ENCODE measurements at places on chromosomes 6 and 20.

DNA sequence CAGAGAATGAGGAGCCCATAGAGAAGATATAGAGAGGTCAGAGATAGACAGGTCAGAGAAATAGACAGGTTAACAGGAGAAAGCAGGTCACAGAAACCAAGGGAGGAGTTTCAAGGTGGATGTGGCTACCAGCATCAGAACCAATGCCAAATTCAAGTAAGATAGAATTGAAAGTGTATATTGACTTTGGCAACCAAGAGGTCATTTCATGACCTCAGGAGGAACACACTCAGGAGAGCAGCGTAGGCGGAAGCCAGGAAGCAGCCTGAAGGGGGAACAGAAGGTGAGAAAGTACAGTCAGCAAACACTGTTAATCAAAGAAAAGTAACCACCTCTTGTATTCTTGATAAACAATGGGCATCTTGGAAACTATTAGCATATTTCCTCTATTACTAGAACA lies 33.9 kb upstream of the ALDH8A1 start:
- no peak for DNase-seq

- DNase-seq, result no peak
Measured at GRCh38 chr6:39910744-39911143, 23.5 kb downstream of the MOCS1 start.

- no peak for DNase-seq
Measured at GRCh38 chr6:14824060-14824459, 421.8 kb upstream of the JARID2 start.

DNA sequence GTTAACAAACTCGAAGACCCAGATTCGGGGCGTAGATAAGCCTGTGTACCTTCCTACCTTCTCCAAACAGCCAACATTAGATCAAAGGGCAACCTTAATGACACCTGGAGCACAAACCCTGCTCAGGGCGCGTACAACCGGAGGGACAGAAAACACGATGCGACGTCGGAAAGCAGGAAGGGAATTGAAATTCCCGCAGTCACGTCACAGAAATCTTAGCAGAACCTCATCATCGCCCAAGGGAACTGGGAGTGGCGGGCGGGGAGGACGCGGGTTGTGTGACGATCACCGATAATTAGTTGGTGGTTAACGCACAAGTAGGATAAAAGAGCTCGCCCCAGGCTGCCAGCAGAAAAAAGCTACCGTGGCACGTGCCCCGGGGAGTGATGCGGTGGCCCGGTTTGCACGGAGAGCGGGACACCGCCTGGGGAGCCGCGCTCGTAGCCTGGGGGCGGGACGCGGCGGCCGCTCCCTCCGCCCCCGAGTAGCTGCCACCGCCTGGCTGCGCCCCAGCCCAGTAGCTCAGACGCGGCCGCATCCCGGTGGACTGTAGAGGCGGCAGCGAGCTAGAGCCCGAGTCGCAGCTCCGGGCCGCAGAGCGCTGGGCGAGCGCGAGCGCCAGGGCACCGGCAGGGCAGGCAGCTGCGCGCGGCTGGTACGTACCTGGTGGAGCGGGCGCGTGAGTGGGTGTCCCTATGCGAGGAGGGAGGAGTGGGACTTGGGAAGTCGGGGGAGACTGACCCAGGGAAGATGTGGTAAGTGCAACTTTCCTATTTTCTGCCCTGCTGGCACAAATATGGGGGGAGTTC lies at the start of gene PKIB:
Gene PKIB (plus strand): TSS at position 525 of the 809 bp plus-strand sequence. CDS start 107,390 bp downstream, outside the sequence.
- peak; percentile 78 for DNase-seq

DNA sequence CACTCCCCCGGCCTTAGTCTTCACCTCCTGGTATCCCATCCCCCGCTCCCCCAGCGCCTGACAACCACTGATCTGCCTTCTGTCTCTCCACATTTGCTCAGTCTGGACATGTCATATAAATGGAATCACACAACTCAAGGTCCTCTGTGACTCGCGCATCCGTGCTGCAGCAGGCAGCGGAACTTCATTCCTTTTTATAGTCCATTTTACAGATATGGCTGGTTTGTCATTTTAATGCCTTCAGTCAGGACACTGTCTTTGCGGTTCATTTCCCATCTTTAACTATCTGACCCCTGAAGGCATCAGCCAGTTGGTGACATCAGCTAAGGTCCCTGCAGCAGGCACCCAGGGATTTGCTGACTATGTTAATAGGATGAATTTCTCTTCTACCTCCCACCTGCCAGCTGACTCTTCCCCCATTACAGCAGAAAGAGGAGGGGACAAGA lies 125.7 kb downstream of the ZMYND8 start:
- DNase-seq, result no peak

DNA sequence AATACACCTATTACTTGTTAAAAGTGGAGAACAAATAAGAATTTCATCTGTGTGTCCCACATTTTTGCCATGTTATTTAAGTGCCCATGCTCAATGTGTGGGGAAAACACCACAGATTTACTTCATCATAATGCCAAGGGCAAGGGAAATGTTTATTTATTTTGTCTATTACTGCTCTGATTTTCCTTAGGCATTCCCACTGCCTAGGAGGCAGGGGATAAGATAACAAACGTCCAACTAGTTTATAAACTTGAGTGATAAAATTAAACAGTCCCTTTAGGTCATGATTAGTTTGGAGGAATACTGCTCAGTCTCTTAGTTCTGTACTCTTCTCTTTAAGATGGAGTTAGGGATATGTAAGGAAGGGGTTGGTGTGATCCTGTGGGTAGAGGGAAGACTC lies 598.4 kb upstream of the MARCKS start:
- DNase-seq, result no peak

GRCh38 chr20:17848249-17849048 lies 120.1 kb downstream of the SNX5 start:
- DNase-seq, result no peak

- no peak for DNase-seq
Measured at GRCh38 chr20:20621195-20621594, 91.2 kb downstream of the RALGAPA2 start.

DNA sequence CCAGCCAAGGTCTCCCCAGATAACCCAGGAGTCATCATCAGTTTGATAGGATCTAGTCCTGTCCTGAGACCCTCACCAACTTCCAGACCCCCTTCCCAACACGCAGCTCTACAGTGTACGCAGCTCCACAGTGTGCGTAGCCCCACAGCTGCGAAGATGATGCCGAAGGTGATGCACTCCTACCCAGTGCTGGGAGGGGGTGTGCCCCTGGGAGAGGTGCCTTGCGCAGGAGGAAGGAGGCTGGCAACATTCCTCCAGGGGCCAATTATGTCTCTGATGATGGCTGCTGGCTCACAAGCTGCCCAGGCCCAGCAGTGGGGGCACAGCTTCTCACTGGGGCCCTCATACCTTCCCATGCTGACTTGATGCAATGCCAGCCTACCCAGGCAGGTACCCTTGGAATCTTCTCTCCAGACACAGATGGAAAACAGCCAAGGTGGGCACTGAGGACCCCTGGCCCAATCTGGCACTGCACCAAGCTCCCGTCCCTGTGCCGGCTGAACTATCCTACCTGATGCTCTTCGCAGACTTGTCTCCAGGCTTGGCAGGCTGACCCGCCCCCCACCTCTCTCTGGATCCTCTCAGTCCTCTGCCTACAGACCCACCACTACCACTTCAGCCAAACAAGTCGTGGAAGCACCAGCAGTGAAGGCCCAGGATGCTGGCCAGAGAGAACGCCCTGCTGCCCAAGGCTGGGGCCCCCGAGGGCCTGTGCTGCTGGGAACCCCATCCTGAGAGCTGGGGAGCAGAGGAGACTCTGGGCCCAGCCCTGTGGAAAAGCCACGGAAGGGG lies 1.4 kb downstream of the ZNF512B start:
- no peak for DNase-seq

DNA sequence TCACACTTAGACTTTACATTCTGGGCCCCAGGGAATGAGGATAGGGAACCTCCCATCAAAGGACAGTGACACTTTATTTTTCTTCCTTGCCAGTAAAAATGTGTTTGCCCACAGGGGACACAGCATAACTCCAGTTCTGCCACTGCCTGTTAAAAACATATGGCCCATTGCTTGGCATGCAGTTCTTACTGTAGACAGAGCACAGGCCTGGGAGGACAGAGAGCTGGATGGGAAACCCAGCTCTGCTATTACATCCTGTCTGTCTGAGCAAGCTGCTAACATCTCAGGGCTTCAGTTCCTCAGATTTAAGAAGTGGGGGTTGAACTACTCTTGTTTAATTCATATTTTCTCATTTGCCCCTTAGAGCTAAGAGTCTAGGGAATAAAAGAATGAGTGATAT lies 120.2 kb downstream of the AKAP7 start:
- DNase-seq, result no peak

DNA sequence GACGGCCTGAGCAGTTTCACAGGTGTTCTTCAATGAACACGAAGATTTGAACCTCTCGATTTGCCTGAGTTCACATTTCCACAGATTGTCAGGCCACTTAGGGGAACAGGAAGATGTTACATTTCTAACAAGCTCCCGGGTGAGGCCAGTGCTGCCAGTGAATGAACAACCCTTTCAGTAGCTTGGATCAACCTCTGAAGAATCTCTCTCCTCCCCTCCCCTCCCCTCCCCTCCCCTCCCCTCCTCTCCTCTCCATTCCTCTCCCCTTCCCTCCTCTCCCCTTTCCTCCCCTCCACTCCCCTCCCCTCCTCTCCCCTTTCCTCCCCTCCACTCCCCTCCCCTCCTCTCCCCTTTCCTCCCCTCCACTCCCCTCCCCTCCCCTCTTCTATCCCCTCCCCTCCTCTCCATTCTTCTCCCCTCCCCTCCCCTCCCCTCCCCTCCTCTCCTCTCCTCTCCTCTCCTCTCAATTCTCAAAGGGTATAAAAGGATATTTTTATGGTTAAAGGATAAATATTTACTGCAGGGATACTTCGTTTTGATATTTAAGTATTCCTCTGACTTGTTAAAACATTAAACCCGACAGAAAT lies 114.1 kb upstream of the INSM1 start:
- DNase-seq, result no peak

- no peak for DNase-seq
Measured at GRCh38 chr6:69138893-69139494, 503.9 kb downstream of the ADGRB3 start.

DNA sequence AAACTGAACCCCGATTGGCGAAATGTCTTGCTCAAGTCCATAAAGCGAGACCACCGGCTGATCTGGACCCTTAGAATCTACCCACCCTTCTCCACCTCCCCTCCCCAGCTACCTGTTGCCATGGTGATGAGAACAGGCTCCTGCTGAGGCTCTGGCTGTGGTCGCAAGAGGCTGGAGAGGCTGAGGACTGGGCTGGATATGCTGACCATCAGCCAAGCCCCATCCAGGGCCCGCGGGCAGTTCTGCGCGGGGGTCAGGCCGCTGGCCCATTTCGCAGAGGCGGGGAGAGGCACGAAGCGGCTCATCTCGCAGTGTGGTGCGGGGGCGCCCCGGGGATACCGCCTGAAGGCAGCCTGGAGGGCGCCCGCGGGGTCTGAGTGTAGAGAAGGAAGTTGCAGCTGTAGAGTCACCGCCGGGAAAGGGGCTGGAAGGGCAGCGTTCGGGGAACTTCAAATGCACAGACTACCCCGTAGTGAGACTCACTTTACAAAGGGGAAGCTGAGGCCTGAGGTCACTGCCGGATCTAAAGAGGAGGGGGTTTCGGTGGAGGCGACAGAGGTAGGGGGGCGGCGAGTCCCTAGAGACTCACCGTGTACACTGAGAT lies 671 bp downstream of the TAPBP start:
- DNase-seq, result peak; percentile 67

DNA sequence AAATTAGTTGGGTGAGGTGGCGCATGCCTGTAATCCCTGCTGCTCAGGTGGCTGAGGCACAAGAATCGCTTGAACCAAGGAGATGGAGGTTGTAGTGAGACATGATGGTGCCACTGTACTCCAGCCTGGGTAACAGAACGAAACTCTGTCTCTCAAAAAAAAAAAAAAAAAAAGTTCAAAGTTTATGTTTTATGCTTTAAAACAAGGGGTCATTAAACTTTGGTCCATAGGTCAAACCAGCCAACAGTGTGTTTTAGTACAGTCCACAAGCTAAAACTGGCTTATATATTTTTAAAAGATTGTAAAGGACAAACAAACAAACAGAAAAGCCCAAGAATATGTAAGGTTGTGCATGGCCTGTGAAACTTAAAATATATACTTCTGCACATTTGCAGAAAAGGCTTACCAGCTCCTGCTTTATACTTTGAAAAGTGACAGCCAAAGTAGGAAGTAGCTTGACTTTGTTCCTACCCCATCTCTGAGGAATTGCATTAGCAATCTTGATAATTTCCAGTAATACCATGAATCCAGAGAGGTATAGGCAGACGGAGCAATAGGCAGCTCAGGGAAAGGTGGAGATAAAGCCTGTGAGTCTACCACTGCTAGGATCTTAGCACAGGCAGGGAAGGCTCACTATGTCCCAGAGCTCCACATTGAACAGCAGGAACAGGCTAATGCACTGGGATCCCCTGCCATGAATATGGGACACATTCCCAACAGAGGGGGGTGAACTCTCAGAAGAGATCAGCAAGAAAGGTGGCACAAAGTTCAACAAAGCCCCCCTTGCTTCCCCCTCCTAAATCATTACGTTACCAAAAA lies 30.5 kb downstream of the MCM8 start:
- DNase-seq, result no peak

GRCh38 chr6:138571181-138571580 lies 71.9 kb upstream of the NHSL1 start:
- no peak for DNase-seq

DNA sequence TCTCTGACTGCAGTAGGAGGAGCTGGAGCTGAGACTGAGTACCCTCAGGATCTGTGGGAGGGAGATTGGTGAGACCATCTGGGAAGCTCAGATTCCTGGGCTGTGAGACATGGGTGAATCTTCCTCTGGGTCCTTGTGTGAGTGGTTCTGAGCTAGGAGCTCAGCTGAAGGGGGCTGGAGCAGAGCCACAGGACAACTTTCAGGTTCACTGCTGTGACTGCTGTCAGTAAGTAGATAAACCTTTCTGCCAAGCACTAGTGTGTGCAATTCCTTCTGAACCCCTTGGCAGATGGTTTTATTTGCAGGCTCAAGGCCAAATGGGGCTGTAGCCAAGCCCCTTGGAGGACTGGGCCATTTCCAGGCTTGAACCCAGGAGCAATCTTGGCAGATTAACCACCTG lies 49.6 kb upstream of the SNAP91 start:
- DNase-seq, result no peak

- DNase-seq, result peak; percentile 67
Measured at GRCh38 chr6:154509421-154510143, 903 bp downstream of the CNKSR3 start.

GRCh38 chr6:66568271-66568670 lies 861.2 kb upstream of the EYS start:
- DNase-seq, result no peak

- no peak for DNase-seq
Measured at GRCh38 chr6:37802810-37803209, 16.7 kb upstream of the ZFAND3 start.

- no peak for DNase-seq
Measured at GRCh38 chr6:25175196-25175595, 104.0 kb upstream of the CARMIL1 start.

- no peak for DNase-seq
Measured at GRCh38 chr20:63496596-63497120, 2.2 kb downstream of the EEF1A2 start.

DNA sequence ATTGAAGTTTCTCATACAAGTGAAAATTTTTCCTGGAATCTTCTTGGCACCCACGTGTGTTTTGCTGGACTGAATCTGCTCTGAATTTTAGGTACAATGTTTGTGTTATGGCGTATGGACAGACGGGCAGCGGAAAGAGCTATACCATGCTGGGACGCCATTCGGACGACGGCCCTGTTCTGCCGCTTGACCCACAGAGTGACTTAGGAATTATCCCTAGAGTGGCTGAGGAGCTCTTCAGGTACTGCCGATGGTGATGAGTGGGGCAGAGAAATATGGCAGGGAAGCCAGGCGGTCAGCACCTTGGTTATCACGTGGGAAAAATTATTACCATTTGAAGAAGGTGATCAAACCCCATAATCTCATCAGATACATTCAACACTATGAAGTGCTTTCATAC lies 36.3 kb downstream of the KIF25 start:
- peak; percentile 23 for DNase-seq

GRCh38 chr20:62708591-62709536 lies at the start of gene NTSR1:
NTSR1 (plus strand) TSS chr20:62708836; CDS start chr20:62709208, 372 bp downstream.
- no peak for DNase-seq

Data from ecto neural progenitor cell (in vitro differentiated cells).